ENCODE measurements at places on chromosomes 6 and 20.

- no peak for DNase-seq
Measured at GRCh38 chr6:150036081-150036480, 10.7 kb upstream of the RAET1L start.

DNA sequence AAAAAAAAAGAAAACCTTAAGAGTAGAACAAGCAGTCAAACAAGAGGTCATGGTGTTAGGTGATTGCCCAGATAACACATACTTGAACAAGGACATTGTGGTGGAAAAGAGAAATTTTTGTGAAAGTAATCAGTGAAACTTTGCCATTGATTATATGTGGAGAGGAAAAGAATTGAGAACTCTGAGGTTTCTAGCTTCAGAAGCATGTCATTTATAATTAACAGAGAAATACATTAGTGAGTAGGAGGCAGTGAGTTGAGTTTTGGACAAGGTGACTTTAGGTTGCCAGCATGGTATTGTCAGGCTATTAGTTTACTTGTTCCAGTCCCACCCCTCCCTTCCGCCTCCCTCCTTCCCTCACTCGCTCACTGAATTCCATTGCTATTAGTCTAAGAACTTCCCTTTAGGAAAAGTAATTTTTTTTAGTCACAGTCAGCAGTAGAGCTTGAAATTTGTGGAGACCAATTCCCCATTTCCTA lies 17.2 kb downstream of the TAB2 start:
- no peak for DNase-seq

DNA sequence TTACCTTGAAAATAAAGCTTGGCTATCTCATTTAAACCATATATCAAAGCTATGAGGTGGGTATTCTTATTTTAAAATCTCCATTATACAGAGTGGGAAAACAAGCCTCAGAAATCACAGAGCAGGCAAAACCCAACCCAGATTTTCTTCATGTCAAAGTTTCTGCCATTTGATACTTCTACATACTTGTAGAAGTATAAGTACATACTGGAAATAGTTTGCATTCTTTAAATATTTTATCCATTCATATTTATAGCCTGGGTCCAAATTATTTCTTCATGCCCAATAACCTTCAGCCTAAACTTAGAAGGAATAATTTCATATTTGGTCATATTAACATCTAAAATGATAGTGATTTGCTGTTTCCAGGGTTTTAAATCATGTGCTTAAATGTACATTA lies 61.8 kb downstream of the MLIP start:
- DNase-seq: no peak

GRCh38 chr6:168606722-168607121 lies 165.7 kb downstream of the SMOC2 start:
- DNase-seq: no peak

- peak; percentile 51 for DNase-seq
Measured at GRCh38 chr6:126268092-126268491, 71.8 kb upstream of the CENPW start.

- DNase-seq: peak; percentile 48
Measured at GRCh38 chr6:139029470-139030227, 1.1 kb downstream of the ABRACL start.

- DNase-seq: no peak
Measured at GRCh38 chr6:36666287-36666686, 12.2 kb upstream of the CDKN1A start.

GRCh38 chr20:58584051-58584824 lies 66.8 kb upstream of the STX16 start:
- no peak for DNase-seq

DNA sequence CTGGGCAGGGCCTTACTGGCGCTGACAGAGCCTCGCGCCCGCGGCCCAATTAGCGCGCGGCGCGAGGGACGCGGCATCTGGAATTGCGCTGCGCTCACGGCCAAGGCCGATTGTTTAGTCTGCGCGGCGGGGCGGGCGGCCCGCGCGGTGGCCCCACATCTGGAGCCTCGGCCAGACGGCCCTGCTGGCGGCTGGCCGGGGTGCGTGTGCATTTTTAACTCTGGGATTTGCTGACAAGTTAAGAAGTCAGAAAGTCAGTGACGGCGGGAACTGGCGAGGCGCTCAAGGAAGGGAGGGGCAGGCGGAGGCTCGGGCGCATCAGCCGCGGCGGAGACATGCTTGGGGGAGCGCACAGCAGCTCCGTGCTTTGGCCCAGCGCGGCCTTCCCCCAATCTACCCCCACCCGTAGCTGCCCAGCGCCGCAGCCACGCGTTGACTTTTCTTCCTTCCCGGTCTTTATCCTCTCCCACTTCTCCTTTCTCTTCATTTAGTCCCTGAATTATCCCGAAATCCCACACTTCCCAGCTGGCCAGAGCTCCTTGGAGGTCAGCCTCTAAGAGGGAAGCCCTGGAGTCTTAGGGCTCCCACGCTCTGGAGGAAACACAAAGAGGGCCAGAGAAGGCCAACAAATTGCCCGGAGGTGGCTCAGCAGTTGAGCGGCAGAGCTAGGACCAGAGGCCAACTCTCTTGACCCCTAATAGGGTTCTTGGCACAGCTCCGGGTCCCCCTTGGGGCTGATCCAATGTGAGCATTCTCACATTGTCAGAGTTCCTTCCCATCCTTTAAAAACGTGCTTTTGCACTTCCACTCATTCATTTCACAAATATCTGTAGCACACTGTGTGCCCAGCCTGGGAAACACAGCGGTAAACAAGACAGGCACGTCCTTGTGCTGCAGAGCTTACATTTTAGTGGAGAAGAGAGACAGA lies 40.8 kb upstream of the FOXP4 start:
- DNase-seq: no peak

GRCh38 chr20:61677928-61678327 lies 387.8 kb downstream of the TAF4 start:
- DNase-seq: no peak

GRCh38 chr6:35710241-35710847 lies 21.6 kb upstream of the FKBP5 start:
- no peak for DNase-seq

DNA sequence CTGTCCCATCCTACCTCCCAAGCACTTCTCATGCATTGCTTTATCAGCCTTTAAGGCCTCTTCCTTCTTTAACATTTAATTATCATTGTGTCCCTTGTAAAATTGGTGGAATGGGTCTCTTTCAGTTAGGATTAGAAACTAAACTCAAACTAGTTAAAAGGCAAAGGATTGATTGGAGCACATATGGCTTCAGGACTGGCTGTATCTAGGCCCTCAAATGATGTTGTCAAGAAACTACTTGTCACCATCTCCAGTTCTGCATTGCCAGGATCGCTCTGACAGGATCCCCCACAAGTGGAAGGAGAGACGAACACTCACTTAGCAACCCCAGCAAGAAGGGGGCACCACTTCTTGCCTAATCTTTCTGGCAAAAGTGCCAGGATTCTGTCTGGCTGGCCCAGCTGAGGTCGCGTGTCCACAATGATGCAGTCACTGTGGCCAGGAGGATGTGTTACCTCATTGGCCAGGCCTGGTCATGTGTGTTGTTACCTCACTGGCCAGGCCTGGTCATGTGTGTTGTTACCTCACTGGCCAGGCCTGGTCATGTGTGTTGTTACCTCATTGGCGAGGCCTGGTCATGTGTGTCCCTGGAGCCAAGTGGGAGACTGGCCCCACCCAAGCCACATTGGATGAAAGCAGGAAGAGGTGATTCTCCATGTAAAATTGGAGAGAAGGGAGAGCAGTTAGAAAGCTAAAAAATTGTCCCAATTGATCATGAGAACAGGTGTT lies 5.0 kb downstream of the BANF2 start:
- DNase-seq: no peak

GRCh38 chr6:143581835-143582480 lies 70.4 kb upstream of the FUCA2 start:
- no peak for DNase-seq

DNA sequence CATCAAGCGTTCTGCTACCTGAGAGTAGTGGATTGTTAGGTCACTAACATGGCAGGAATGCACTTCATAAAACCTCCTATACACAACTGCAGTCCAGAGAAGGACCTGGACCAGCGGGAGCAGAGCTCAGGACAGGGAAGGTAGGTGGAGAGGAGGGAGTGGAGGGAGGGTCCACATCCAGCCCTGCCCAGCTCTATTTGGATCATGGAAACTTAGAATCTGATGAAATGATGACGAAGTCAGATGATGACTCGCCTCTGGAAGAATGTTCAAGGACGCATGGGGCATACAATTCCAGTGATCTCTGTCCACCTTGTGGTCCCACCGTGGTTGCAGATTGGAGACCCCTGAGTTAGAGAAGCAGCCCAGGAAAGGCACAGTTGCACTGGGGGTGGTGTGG lies 68.8 kb downstream of the CLIC5 start:
- DNase-seq: no peak

- DNase-seq: no peak
Measured at GRCh38 chr6:110399219-110400071, 15.9 kb downstream of the DDO start.

DNA sequence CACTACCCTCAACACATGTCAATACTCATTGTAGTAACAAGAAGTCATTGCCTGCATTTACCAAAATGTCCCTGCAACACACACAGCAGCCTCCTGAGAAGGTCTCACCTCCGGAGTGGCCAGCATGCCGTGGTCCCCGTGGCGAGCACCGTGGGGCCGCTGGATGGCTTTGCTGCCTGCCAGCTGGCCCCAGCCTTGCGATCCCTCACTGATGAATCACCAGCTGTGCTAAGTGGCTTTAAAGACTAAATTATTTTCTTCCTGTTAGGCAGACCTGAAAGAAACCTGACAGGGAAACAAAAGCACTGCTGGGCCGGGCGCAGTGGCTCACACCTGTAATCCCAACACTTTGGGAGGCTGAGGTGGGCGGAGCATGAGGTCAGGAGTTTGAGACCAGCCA lies 306.7 kb downstream of the CDH4 start:
- DNase-seq: no peak

- DNase-seq: no peak
Measured at GRCh38 chr6:90446164-90446563, 140.7 kb downstream of the MAP3K7 start.

DNA sequence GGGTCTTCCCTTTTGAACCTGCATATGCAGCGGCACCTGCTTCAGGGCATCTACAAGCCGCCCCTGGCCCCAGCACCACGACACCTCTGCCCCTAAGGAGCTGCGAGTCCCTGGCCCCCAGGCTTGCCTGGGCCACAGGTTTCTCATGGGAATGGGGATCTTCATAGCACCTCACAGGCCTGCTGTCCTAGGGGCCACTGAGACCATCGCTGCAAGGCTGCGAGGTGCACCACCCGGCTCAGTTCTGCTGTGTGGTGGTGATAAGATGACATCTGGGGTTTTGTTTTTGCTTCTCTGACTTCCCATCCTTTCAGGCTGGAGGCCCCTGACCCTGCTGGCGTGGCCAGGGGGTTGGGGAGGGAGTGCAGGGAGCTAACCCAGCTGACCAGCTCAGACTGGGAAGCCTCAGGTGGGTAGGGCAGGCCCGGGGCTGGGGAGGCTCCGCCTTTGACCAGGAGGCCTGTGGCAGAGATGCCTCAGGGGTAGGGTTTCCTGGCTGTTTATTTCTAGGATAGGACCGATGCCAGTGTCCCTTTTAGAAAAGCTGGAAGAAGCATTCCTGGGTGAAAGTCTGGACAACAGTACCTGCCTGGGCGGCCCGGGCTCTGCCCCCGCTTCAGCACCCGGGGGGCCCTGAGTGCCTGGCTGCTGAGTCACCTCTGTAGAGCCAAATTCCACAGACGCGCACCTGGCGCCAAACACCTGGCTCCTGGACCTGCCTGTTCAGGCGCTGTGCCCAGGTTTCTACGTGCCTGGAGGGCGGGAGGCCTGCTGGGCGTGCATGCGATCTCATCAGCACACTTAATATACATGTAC lies 264.7 kb downstream of the DLL1 start:
- DNase-seq: no peak

DNA sequence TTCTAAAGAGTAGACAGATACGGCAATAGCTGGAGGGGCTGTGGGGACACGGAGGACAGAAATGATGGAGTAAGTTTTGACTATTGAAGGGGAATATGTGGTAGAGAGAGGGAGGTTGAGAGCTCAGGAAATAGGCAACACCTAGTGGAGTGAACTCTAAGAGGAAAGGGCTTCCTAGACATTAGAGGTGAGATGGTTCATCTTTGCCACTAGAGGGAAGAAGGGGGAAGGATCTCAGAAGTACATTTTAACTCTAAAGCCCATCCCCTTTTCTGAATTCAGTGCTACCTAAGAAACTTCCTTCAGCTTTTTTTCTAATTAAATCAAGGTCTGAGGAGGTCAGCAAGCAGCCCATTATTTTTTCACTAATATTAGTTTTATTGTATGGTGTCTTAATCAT lies 689.4 kb upstream of the MAP3K7 start:
- peak; percentile 40 for DNase-seq

DNA sequence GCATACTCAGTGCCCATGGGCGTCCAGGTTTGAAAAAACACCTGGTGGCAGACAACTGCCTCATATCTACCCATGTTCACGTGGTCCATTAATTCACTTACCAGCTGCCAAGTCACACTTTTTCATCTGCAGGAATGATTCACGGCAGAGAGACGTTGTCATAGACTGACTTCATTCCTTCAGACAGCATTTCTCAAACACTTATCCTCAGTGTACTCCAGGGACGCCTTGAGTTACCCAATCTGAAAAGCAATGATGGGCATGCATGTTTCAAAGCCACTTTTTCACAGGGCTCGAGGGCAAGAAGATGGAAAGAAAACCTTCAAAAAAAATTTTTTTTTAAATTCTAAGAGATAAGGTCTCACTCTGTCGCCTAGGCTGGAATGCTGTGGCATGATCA lies 6.0 kb downstream of the MMP24OS start:
- no peak for DNase-seq

- no peak for DNase-seq
Measured at GRCh38 chr6:90892271-90892670, 305.4 kb upstream of the MAP3K7 start.

GRCh38 chr20:35273449-35274171 lies 4.3 kb downstream of the MMP24OS start:
- no peak for DNase-seq

Data from HEK293T (cell line).